ENCODE measurements at places on chromosomes 7 and 10. TPM values are rescaled to one million over a fixed set of nuclear protein-coding genes. Genes with fewer than 3 reads are reported as not detected.

- DNase-seq, result peak; percentile 26
Observed at GRCh38 chr10:131187926-131188325, 123.6 kb downstream of the TCERG1L start.

DNA sequence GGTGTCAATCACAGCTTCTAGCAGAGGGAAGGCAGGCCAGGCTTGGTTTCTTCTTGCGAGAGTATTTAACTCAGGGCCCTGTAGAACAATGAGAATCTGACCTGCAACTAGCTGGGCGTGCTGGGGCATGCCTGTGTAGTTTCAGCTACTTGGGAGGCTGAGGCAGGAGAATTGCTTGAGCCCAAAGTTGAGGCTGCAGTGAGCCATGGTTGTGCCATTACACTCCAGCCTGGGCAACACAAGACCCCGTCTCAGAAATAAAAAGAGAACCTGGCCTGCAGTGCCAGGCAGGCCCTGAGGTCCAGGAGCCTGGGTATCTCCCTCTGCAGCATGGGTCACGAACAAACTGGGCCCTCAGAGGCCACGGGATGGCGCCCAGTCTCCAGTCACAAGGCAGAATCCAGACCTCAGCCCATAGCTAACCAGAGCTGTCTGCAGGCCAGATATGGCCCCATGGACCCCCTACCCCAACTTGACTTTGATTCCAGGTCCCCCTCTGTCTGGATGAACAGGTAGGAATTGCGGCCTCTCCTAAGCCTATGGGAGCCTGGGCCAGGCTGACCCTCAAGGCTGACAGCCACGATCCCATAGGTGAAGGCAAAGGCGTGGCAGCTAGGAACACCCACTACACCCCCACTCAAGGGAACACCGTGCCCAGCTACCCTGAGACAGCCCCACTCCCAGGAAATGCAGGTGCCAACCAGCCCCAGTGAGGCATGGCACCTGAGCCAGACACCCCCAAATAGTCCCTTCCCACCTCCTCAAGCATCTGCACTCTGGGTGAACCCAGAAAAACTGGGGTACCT is 102.7 kb upstream of the TNRC18 start:
- DNase-seq, result no peak

- DNase-seq, result no peak
Observed at GRCh38 chr7:149732611-149733010, 40.8 kb downstream of the ZNF467 start.

Gene MAGI2
- polyA plus RNA-seq, result 37.2 TPM

Gene IFIT2
- 8.3 TPM for polyA plus RNA-seq

Data from left kidney (tissue), 8 donors.